NCI-H1436 treated with DMSO at 0.1 percent for 48 hours (cell line): ENCODE measurements at places on chromosomes 16 and 17.

DNA sequence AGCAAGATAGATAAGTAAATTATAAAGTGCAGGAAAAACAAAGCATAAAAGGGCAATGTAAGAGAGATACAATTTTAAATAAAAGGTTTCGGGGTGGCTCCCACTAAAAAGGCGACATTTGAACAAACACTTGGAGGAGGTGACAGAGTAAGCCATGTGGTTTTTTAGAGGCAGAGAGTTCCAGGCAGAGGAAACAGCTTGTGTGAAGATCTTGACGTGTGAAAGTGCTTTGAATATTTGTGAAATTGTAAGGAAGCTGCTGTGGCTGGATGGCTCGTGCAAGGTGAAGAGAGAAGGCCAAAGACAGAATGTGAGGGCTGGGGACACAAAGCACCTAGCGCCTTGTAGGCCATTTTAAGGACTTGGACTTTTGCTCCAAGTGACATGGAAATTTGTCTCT is 28.6 kb upstream of the HYDIN start:
- DNase-seq, result no peak

DNA sequence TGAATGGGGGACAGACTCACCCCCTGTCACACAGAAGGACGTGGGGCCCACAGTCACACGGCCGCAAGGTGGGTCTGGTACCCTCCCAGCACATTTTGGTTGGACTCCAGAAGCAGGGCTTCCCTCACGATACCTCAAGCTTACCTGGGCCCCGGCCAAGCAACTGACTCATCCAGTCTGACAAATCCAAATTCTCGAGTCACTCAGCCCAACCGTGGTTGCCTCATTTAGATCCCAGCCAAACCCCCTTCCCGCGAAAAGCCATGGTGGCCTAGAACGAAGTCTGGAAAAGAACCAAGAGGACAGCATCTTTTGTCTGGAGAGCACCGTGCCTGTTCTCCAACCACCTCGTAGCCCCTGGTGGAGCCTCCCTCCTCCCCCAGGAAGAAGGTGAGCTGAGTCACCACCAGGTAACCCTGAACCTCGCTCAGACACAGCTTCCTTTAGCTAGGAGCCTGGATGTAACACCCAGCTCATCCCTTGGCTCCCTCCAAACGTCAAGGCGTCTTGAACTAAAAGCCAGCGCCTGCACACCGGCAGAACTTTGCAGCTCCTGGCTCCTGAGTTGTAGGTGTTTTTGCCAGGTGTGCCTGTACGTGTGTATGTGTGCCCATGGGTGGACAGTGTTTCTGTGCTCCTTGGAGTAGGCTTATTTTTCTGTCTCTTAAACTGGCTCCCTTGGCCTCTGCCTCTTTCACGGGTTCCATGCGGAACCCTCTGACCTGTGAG is 78.9 kb downstream of the CMIP start:
- no peak for DNase-seq

DNA sequence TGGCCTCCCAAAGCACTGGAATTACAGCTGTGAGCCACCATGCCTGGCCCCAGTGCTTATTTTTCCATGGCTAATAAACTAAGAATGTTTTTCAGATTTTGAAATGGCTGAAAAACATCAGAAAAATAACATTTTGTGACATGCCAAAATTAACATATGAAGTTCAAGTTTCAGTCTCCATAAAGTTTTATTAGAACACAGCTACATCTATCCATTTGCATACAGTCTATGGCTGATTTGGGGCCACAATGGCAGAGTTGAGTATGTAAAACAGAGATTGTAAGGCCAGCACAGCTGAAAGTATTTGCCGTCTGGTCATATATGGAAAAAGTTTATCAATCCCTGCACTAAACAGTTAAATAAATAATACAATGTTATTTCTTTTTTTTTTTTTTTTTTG is 13.8 kb upstream of the NDUFAB1 start:
- no peak for DNase-seq

GRCh38 chr16:49681217-49681883 is 174.6 kb downstream of the ZNF423 start:
- no peak for DNase-seq

DNA sequence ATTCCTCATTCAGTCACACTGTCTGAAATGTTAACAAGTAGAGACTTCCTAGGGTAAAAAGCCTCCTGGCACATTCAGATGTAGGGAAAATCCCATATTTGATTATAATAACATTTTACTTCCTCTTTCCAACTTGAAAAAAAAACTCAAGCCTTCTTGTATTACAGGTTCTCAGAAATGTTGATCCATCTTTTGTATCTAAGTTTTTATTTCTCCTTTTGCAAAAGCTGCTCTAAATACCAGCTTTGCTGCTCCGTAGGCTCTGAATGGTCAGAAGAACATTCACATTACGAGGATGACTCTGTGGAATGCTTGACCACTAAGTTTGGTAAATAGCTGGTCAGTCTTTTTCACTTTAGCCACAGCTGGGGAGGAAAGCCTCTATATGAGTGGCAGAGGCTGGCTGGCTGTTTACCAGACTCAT is 13.2 kb upstream of the HEATR6 start:
- DNase-seq, result no peak

GRCh38 chr17:55764610-55765009 is 13.8 kb downstream of the PCTP start:
- no peak for DNase-seq
